Stomach (tissue), 19 donors: ENCODE measurements at places on chromosomes 16 and 17. TPM values are rescaled to one million over a fixed set of nuclear protein-coding genes. Genes with fewer than 3 reads are reported as not detected.

PRCD gene
- not detected for total RNA-seq

IRX5 gene
- total RNA-seq: not detected

KRT20 gene
- 72.0 TPM for total RNA-seq

NXN gene
- total RNA-seq: 32.1 TPM

GRCh38 chr17:61380217-61380835, 19.3 kb upstream of the TBX2 start:
- no peaks in the 10 kb centered on the region for H3K36me3 ChIP-seq
- no peaks in the 10 kb centered on the region for H3K4me1 ChIP-seq
- no peak overlapping the region for H3K27ac ChIP-seq
- H3K4me3 ChIP-seq: no peak overlapping the region
- no peak for DNase-seq
- H3K27me3 ChIP-seq: no peaks in the 10 kb centered on the region

DNA sequence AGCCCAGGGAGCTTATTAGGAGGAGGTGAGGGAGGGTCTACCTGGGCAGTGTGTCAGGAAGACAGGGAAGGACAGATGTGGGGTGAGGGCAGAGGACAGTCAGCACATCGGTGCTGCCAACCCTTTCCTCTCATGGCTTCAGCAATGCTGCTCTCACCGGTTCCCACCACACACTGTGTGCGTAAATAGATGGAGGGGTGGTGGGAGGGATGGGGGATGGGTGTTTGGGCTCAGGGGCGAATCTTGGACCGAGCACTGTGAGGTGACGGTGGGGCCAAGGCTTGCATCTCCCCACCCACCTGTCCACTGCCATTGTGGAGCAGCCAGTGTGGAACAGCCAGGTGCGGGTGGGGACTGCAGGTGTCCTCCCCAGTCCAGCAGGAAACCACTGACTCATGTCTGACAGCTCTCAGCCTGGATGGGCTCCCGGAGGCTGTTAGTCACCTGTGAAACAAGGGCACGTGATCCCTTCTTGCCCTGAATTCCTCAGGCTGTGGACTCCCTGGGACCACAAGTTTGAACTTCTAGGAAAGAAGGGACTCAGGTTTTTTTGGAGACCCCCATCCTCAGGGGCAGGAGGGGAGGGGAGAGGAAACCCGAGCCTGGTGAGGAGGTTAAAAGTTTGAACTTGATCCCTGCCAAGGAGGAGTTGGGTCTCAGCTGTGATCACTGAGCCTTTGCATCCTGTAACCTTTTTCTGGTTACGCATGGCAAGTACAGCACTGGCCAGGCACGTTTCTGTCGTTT, 42.7 kb upstream of the SMPD3 start:
- H3K27me3 ChIP-seq: no peaks in the 10 kb centered on the region
- peak overlapping the region; percentile 88 for H3K27ac ChIP-seq
- peak; percentile 83 for DNase-seq
- H3K4me1 ChIP-seq: peaks cover 12% of the 10 kb centered on the region

DNA sequence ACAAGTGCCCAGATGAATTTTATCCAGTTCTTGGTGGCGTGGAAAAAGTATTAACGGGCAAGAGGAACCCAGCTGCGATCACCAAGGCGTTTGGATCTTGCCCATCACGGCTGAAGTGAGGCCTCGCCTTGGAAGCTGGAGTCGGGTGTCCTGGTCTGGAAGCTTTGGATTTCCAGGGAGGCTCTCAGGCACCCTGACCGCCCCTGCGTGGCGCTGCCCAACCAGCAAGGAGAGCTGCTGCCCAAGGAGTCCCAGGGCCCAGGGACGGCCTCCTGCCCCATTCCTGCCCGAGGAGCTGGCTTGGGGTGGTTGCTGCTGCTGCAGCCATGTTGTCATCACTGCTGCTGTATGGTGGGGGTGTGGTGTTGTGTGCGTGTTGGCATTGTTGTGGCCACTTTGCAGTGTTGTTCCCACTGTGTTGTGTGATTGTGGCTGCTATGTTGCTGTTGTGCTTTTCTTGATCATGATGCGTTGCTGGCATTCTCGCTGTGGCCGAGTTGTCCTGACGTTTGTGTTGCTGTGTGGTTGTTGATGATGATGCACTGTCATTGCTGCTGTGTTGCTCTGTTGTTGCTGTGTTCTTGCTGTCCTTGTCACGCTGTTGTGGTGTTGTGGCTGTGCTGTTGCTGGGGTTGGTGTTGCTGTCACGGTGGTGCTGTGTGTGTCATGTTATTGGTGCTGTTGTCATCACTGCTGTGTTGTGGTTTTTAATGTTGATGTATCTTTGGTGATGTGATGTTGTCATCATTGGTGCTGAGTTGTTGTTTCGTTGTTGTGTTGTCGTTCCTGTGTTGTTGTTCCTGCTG, 318.8 kb downstream of the C16orf95 start:
- no peaks in the 10 kb centered on the region for H3K4me1 ChIP-seq
- peaks cover 63% of the 10 kb centered on the region for H3K27me3 ChIP-seq
- no peak for DNase-seq
- no peak overlapping the region for H3K27ac ChIP-seq
- H3K36me3 ChIP-seq: no peaks in the 10 kb centered on the region
- H3K4me3 ChIP-seq: no peak overlapping the region

- no peaks in the 10 kb centered on the region for H3K27me3 ChIP-seq
- H3K36me3 ChIP-seq: no peaks in the 10 kb centered on the region
- no peak overlapping the region for H3K4me3 ChIP-seq
- no peak overlapping the region for H3K27ac ChIP-seq
Observed at GRCh38 chr16:85517563-85518179, 95.5 kb upstream of the GSE1 start.

- H3K27ac ChIP-seq: no peak overlapping the region
- DNase-seq: no peak
- no peaks in the 10 kb centered on the region for H3K4me1 ChIP-seq
- H3K27me3 ChIP-seq: peaks cover 4% of the 10 kb centered on the region
- no peaks in the 10 kb centered on the region for H3K36me3 ChIP-seq
- H3K4me3 ChIP-seq: no peak overlapping the region
Observed at GRCh38 chr16:2860826-2861567, 3.0 kb upstream of the PRSS22 start.

- no peak overlapping the region for H3K27ac ChIP-seq
- no peak for DNase-seq
- no peaks in the 10 kb centered on the region for H3K27me3 ChIP-seq
- H3K36me3 ChIP-seq: no peaks in the 10 kb centered on the region
- no peaks in the 10 kb centered on the region for H3K4me1 ChIP-seq
Observed at GRCh38 chr17:10821770-10822169, 16.1 kb downstream of the PIRT start.

DNA sequence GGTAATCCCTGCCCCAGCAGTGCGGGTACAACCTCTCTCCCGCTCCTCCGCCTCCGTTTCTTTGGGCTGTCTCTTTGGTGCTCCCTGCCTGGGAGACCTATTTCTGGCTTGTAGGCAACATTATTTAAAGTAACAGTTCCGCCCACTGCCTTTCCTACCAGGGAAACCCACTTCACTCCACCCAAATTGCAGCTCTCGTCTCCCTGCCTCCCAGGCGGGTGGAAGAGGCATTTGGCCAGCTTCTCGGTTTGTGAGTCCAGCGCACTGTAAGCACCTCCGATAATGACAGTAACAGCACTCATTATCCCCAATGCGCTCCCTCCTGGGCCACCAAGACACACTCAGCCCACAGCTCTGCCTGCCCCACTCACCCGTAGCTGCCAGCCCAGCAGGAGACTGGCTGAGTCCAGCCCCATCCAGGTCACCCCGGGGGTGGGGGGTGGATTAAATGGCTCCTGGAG, 165.1 kb upstream of the CDC42EP4 start:
- H3K4me1 ChIP-seq: no peaks in the 10 kb centered on the region
- peaks cover 28% of the 10 kb centered on the region for H3K27me3 ChIP-seq
- no peak overlapping the region for H3K4me3 ChIP-seq
- DNase-seq: no peak

GRCh38 chr17:7313088-7313889, 1.9 kb downstream of the GPS2 start:
- H3K36me3 ChIP-seq: peaks cover 64% of the 10 kb centered on the region
- peak overlapping the region; percentile 46 for H3K27ac ChIP-seq
- H3K4me1 ChIP-seq: peaks cover 75% of the 10 kb centered on the region
- H3K4me3 ChIP-seq: no peak overlapping the region
- no peaks in the 10 kb centered on the region for H3K27me3 ChIP-seq
- DNase-seq: no peak

- H3K27ac ChIP-seq: no peak overlapping the region
- H3K36me3 ChIP-seq: no peaks in the 10 kb centered on the region
- H3K4me1 ChIP-seq: no peaks in the 10 kb centered on the region
- no peak for DNase-seq
- no peaks in the 10 kb centered on the region for H3K27me3 ChIP-seq
- no peak overlapping the region for H3K4me3 ChIP-seq
Observed at GRCh38 chr17:10295728-10296343, 77.0 kb downstream of the MYH13 start.

DNA sequence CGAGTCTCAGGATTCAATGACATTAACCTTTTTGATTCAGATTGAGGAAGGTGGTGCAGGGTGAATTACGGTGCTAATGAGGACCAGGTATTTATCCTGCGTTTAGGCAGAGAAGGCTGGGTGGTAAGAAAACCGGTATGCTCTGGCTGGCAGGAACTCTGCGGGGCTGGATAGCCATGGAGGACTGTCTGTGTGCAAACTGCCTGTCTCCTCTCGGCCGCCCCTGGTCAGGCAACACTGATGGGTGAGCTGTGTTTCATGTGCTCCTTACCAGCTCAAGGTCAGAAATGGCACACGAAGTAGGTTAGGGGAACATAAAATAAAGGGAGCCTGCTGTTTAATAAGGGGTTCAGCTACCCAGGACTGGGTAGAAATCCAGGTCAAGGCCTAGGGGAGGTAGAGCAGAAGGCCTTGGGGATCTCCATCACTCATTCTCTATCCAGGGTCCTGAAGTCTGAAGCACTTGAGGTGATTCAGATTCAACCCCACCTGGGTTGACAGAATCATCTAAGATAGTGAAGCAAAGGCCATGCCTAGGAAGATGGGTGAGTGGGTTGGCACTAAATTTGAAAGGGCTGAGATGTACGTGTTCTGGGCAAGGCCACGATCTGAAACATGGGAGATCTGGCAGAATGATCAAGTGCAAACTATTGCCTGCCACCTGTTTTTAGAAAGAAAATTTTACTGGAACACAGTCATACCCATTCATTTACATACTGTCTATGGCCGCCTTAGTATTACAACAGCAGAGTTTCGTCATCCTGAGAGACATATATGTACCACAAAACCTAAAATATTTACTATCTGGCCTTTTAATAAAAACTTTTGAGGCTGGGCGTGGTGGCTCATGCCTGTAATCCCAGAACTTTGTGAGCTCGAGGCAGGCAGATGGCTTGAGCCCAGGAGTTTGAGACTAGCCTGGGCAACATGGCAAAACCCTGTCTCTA, 292.5 kb downstream of the XYLT1 start:
- no peak overlapping the region for H3K27ac ChIP-seq
- DNase-seq: no peak
- H3K27me3 ChIP-seq: no peaks in the 10 kb centered on the region
- H3K4me3 ChIP-seq: no peak overlapping the region
- no peaks in the 10 kb centered on the region for H3K4me1 ChIP-seq
- peaks cover 5% of the 10 kb centered on the region for H3K36me3 ChIP-seq

DNA sequence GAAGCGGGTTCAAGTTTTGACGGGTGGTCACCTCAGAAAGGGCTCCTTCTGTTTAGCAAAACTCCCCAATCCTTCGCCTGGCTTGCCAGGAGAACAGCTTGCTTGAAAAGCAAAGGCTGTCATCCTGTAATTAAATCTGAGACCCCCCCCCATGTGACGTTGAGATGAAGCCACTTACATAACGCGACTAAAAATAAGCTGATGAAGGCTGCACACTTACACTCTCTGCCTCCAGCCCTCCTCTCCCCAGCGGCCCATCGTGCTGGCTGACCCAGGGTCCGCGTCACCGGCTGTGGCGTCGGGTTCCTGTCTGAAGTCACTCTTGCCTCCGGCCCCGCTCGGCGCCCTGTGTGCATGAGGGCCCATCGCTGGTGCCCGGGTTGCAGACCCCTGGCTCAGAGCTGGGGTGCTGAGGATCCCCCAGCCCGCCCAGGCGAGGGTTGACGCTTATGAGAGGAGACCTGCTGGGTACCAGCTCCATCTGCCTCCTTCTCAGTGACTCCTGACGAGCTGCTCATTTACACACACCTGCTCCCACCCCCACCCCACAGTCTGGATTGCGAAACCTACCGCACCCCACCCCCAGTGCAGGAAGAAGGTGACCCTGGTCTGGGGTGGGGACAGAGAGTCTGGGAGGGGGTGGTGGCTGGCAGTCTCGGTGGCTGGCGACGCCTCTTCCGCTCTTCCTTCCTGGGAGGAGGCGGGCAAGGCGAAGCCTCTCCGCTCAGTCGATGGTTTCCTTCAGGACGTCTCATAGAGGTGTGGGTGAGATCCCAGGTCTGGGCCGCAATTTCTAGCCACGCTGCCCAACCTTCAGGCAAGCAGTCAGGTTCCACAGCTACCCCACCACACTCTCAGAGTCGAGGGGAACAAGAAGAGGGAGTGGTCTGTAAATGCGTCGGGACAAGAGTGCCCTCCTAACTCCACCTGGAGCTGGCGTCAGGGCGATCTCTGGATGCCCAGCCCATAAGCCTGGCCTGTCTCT, 3.1 kb upstream of the BAIAP2 start:
- H3K27ac ChIP-seq: no peak overlapping the region
- H3K36me3 ChIP-seq: peaks cover 7% of the 10 kb centered on the region
- H3K4me1 ChIP-seq: peaks cover 29% of the 10 kb centered on the region
- peaks cover 5% of the 10 kb centered on the region for H3K27me3 ChIP-seq

DNA sequence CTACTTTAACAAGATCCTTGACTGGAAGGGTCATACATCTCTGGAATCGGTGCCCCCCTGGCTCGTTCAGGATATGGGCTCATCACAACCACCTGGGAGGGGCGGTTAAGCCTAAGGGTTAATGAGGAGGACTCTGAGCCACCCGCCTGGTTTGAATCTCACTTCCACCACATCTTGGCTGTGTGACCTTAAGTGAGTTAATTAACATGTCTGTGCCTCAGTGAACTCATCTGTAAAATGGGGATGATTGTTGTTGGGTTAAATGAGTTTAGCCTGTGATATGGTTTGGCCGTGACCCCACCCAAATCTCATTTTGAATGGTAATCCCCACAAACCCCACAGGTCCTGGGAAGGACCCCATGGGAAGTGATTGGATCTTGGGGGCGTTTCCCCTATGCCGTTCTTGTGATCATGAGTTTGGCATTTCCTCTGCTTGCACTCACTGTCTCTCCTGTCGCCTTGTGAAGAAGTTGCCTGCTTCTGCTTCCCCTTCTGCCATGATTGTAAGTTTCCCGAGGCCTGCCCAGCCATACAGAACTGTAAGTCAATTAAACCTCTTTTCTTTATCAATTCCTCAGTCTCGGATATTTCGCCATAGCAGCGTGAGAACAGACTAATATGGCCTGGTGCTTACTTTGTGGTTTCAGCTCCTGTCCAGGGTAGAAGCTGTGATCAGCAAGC, 214.0 kb upstream of the CIBAR2 start:
- H3K36me3 ChIP-seq: no peaks in the 10 kb centered on the region
- H3K4me1 ChIP-seq: peaks cover 51% of the 10 kb centered on the region
- no peak overlapping the region for H3K4me3 ChIP-seq
- no peak for DNase-seq
- no peaks in the 10 kb centered on the region for H3K27me3 ChIP-seq
- no peak overlapping the region for H3K27ac ChIP-seq
